ENCODE measurements at places on chromosomes 7 and 10.

GRCh38 chr7:34759477-34760125, 101.6 kb downstream of the NPSR1 start:
- DNase-seq: no peak

DNA sequence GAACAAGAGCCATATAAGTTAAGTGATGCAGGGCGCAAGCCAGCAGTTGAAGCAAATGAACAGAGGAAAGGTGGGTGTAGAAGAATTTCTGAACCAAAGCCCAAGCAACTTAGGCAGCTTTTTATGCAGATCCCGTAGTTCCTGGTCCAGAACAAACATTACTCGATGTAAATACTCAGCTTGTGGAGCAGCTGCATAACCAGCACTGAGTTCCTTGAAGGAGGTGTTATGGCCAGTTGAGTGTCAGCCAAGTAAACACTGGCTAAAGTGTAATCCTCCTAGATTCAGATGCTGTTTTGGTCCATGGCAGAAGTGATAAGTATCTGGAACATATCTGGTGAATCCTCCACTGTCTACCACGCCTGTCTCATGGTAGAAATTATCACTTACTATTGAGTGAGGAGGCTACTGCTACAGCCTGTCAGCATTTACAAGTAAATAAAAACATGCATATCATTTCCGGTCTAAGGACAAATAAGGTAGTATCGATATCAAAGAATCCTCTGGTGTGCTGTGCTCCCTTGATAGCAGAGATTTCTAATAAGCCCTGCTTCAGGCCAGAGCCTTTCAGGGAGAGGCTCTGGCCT, 213.9 kb downstream of the DYNC1I1 start:
- DNase-seq: no peak

DNA sequence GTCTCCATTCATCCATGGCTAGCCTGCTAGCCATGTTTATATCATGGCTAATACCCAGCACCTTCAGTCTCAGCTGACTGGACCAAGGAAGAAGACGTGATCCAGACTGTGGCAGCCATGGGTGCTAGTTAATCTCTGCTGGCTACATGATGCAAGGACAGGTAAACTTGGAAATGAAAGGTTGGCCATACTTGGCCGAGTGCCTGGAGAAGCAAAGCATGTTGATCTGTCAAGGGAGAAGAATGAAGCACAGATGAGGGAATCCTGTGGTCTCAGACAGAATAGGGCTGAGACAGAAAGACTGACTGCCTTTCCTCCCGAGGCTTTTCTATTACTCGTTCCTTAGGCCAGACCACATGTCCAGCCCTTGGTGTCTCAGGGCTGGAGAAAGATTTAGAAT, 41.1 kb downstream of the CPVL start:
- no peak for DNase-seq

GRCh38 chr10:4802711-4803487, 23.1 kb upstream of the AKR1E2 start:
- DNase-seq: no peak

GRCh38 chr7:2168615-2169311, 64.0 kb downstream of the MAD1L1 start:
- DNase-seq: no peak

DNA sequence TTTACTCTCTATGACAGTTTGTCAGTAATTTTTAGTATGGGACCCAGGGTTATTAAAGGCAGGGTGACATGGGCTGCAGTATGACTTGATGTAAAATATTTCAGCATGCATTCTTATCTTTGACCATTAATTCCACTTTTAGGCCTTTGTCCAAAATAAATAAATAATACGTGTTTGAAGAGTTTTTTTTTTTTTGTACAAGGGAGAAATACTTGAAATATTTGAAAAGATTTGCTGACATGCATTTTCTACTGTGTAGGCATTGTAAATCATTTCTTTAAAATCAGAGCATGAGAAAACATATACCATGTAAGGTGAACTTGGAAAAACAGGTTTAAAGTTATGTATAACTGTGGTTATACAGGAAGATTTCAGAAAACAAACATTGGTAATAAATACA, 23.5 kb downstream of the NRG3 start:
- no peak for DNase-seq

- DNase-seq: no peak
These were observed 35.5 kb upstream of the RNF32 start for GRCh38 chr7:156604836-156605695.

DNA sequence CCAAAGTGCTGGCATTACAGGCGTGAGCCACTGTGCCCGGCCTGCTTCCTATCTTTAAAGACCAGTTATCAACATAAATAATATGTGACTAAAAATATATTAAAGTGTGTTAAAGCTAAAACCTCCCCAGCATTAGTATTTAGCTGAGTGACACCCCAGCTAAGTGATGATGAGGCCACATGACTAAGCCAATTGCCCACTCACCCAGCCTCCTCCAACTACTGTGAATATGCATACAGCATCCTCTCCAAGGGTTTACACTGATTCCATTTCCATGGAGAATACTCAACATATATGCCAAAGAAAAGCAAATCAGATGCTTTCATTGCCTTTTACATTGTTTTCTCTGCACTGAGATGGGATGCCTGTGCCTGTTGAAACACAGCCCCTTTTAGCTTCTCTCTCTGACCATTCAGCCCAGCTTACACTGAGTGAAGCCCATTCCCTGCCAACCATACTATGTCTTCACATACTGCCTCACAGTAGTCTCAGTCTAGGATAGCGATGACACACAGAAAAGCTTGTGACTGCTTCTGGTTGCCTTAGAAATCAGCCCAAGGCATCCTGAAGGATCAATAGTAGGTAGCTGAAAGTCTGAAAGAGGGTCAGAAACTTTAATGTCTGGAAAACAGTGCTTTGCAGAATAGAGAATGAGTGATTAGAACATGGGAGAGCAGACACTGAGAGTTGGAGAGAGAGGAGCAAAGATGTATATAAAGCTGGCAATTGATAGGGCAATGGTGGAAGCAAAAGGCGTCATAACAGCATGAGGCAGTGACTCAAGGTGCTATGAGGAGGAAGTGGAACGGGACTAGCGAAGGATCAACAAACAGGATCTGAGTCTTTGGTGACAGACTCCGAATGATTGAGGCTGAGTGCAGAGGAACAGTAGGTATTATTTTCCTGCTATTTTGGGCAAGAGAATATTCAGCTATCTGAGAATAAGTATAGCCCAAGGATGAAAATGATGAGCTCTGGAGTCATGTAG, 19.8 kb upstream of the ATE1 start:
- DNase-seq: no peak

- DNase-seq: peak; percentile 57
These were observed 433.6 kb upstream of the GALNT17 start for GRCh38 chr7:70698219-70698832.

GRCh38 chr7:147777309-147777708, 813.3 kb upstream of the C7orf33 start:
- no peak for DNase-seq

Data from CD4-positive, alpha-beta T cell treated with Interleukin-2 at 100 ng/mL for 4 hours (primary cell).